ENCODE measurements at places on chromosomes 13 and 19.

DNA sequence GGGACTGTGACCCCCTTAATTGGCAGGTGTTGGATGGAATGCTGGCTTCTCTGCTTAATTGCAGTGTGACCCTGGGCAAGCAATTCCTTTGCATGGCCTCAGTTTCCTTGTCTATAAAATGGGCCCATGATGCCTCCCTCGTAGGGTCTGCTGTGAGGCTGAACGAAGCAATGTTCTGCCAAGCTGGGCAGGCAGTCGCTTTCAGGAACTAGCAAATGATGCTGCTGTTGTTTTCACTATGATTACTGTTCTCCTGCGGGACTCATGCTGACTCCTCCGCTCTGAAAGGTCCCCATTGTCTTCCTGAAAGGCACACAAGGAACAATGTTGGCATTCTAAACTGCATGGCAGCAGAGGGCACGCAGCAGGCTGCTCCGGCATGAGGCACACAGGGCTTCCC lies 6.8 kb downstream of the BICRA start:
- no peak for DNase-seq

- no peak for DNase-seq
Observed at GRCh38 chr13:47598340-47598911, 402.6 kb downstream of the SUCLA2 start.

- DNase-seq = no peak
Observed at GRCh38 chr13:106156468-106156867, 379.0 kb downstream of the EFNB2 start.

GRCh38 chr19:9144920-9145319 lies 4.7 kb downstream of the ZNF317 start:
- no peak for DNase-seq

DNA sequence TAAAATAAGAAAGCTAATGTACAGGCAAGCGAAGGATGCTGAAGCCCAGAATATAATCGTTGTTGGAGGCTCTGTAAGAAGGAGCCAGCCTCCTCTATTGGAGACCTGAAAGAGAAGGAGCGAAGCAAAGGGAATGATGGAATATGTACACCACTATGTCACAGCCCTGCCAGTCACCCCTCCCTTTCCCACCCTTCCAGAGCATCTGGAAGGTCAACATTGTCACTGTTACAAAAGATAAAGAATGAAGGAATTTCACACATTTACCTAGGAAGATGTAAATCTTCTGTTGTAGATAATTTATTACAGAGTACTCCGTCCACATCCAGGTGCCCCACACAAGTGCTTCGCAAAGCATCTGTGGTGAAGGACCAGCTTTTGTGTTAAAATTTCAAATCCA lies 39.7 kb upstream of the SACS start:
- DNase-seq = no peak

DNA sequence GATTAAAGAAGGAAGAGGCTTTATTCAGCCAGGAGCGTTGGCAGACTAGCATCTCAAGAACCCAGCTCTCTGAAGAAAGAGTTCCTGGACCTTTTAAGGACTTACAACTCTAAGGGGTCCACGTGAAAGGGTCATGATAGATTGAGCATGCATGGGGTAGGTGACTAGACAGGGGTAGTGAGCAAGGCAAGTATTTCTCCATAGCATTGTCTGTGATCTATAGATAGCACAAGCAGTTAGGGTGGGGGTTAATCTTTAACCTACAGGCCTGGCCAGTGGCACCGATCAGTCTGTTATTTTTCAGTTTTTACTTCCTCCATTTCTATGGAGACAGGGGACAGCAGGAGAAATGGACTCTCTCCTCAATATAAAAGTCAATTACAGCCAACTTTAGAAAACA lies 983.7 kb downstream of the SLITRK1 start:
- DNase-seq = no peak

GRCh38 chr13:39051157-39051556 lies 12.9 kb downstream of the NHLRC3 start:
- no peak for DNase-seq

GRCh38 chr19:54551950-54552912 lies 21.4 kb upstream of the LILRA2 start:
- no peak for DNase-seq

DNA sequence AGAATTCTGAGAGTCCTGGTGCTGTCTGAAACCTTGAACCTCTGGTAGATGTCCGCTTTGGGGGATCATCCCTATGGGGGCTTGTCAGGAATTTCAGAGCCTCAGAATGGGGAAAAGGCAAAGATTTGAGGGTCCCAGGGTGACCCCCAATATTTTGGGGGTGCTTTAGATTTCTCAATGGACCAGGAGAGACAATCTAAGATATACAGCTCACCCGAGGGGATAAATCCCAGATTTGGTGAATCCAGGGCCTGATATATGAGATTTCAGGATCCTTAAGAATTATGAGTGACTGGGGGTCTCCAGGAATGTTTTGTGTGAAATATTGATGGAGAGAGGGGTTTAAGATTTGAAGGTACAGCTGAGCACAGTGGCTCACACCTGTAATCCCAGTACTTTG lies 3.3 kb downstream of the CAPN12 start:
- DNase-seq = no peak

GRCh38 chr13:27978301-27978968 lies 9.3 kb upstream of the CDX2 start:
- no peak for DNase-seq

- no peak for DNase-seq
Observed at GRCh38 chr19:16566161-16566560, 6.1 kb downstream of the SLC35E1 start.

GRCh38 chr13:111898956-111899713 lies 167.8 kb upstream of the SOX1 start:
- no peak for DNase-seq

DNA sequence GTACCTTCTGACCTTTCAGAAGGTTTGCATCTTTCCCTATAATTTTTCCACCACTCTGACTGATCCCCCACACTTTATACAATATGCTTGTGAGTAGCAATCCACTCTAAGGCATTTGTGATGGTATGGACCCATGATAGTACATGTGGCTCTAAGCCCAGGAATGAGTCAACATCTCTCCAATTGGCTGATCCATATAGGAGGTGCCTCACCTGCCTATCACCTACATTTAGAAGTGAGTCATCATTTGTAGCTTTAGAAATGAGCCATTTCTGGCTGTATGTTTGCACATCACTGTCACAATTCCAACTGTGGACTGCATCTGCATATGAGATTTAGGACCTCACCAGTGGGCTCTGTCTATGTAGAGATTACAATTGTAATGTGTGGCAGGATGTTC lies 133.1 kb upstream of the ZNF91 start:
- no peak for DNase-seq

GRCh38 chr13:112648966-112649690 lies 40.7 kb upstream of the ATP11A start:
- DNase-seq = no peak

GRCh38 chr13:74569251-74569650 lies 435.0 kb upstream of the KLF12 start:
- DNase-seq = no peak

GRCh38 chr19:49441960-49442350 lies 628 bp upstream of the SLC17A7 start:
- DNase-seq = no peak

- DNase-seq = no peak
Observed at GRCh38 chr13:112733112-112733511, 43.3 kb downstream of the ATP11A start.

- no peak for DNase-seq
Observed at GRCh38 chr19:44539991-44540390, 10.5 kb upstream of the CEACAM20 start.

DNA sequence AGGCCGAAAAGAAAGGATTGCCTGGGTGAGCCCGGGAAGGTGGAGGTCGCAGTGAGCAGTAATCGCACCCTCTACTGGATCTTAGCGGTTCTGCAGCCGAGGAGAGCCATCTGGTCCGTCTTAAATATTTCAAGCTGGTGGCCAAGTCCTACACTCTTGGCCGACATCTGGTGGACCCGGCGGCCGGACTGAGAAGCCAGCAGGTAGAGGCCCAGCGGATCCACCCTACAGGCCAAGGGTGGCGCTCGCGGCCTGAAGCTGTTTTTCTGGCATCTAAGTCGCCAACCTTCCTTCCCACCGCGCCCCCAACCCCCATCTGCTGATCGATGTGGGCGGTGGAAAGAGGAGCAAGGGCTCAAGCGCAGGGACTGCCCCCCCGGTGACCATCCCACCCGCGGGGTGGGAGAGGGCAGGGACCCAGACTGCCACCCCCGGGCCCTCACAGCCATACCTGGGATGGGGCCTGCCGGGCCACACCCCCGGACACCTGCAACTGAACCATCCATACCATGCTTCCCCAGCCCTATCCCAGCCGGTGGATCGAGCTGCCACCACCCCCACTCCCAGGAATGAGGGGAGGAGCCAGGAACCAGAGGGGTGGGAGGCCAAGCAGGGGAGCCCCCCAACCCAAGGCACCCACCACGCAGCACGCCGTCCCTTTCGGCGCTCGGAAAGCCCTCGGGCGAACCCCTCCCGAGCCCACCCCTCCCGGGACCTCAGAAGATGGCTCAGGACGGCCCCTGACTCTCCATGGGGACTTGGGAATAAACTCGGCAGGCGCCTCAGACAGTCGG lies 46.3 kb upstream of the ZNF730 start:
- DNase-seq = no peak

DNA sequence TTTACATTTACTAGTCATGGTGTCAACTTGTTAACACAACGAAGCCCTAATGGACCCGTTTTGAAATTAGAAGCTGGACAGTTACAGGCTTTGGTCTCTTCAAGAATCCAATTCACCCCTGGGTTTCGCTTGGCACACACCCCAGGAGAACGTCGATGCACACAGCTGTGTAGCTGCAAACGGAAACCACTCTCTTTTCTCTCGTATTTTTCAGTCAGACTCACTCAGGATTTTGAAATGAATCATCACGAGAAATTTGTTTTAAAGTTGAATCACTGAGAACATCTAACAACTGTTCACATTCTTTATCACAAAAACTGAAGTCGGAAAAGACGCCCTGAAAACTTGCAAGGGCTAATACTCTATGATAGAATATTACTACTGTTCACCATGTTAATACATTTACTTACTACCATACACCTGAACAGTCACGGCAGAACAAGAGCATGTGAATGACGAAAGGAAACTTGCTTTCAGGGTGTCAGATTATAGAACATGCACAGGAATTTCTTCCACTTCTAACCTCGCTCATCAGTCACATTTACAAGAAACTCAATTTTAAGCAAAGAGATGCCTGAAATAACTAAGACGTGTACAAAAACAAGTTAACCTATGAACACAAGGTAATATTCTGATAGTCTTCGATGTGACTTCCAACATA lies 4.7 kb downstream of the PNMA8A start:
- DNase-seq = no peak

DNA sequence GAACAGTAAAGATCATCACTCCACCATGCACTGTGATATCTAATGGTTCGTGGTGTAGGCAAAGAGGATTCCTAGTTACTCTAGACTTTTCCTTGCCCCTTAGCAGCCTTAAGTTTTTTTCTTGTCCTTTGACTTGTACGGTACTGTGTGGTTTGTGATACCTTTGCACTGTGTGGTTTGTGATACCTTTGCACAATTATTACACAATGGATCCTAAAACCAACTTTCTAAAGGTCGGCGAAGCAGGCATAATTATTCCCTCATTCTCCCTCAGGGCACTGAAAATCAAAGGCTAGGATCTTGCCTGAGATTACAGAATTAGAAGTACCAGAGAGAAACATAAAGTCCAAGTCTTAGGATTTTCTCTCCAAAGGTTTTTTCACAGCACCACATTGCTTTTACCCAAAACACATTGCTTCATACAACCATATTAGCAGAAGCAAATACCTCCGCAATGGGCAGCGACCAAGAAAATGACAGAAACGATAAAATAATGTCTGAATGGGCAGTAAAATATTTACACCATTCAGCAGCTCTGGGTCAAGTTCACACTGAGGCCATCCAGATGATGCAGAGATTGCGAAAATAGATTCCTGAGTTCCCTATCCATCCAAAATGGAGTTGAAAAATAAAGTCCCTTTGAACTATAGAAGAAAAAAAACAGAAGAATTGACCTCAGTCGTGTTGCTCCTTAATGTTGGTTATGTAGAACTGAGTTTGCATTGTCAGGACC lies 106.4 kb downstream of the FGF14 start:
- DNase-seq = no peak

DNA sequence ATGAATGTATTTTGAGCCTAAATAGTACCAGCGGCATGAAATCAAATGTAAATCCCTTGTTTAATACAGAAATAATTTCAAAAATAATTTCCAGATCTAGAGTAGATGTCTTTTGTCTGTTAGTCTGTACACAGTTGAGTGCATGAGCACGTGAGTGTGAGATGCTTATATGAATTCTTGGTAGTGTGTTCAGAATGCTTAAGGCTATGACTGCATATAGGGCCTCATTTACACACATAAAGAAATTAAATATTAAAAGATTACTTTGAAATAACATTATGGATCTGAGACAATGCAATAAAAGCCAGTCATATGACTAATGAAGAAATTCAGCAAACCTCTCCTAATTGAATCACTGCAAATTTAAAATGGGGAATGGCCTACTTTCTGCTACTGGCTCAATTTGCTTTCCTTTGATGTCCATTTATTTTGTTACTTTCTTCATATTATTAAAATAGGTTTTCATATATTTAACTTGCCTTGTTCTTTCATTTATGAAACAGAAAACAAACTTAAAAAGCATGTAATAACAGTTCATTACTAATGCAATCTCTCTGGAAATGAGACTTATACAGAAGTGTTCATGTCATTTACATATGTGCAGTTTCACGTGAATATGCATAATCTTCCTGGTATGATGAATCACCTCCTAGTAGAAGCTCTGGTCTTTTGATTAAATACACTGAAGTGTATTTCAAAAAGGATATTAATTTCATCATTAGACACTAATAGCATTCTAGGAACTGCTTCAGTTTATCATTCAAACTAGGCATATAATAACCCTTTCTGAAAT lies 4.5 kb downstream of the AMER2 start:
- DNase-seq = no peak

GRCh38 chr19:18439025-18439909 lies 1.3 kb upstream of the ISYNA1 start:
- no peak for DNase-seq

DNA sequence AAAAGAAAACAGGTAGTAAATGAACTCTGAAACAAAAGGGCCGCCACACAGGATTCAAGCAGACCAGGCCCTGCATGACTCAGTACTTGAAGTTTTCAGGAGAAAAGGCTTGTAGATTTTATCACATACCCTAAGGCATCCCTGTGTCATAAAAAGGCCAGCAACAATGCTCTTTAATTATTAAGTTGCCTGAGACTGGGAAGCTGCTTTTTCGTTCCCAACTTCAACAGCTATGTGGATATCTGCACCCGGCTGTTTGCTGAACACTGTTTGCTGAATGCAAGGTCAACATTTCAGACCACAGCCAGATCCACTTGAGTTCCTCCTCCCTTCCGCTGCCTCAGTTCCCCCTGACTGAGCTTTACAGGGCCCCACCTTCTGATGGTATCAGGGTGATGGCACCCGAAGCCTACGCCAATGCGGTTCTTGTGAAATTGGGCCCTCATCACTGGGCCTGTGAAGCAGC lies 6.1 kb upstream of the ECH1 start:
- DNase-seq = no peak

DNA sequence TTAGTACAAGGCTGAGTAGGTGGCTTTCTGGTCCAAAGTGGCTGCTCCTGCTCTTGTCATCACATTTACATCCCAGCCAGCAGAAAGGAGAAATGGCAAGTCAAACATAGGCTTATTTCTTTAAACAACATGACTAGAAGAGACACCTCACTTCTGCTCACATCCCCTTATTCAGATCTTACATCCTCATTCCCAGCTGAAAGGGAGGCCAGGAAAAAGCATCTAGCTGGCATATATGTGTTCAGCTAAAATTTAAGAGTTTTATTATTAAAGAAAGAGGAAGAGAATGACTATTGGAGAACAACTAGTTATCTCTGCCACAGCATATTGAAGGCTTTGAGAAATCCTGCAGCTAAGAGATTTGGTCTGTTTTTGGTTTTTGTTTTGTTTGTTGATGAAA lies 34.1 kb downstream of the RGCC start:
- DNase-seq = no peak

Data from activated CD4-positive, alpha-beta T cell treated with anti-CD3 and anti-CD28 coated beads, Interleukin-2, amount 50 U/mL, for 24 hours (primary cell).